Suprapubic skin (tissue), 4 donors: ENCODE measurements at places on chromosomes 1 and 21. TPM values are rescaled to one million over a fixed set of nuclear protein-coding genes. Genes with fewer than 3 reads are reported as not detected.
A peak's percentile ranks its signal among the peaks of the same experiment; 100 is the strongest.

DNA sequence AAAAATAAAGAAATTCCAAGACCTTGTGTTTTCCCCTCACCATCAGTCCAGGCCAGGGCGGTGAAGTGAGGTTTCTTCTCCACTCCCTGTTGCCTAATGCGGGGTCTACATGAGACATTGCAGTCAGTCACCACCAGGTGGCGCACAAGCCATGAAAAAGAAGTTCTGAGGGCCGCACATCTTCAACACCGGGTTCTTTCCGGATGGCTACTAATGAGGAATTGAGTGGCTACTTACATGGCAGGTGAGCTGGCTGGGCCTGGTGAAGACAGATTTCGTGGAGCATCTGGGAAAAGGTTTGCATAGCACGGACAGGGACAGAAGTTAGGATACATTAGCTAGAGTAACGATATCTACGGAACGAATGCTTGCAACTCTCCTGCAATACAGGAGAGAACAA is 15.8 kb upstream of the S100A11 start:
- no peak overlapping the region for H3K4me3 ChIP-seq
- no peaks in the 10 kb centered on the region for H3K36me3 ChIP-seq
- peaks cover 48% of the 10 kb centered on the region for H3K4me1 ChIP-seq
- peaks cover 9% of the 10 kb centered on the region for H3K27me3 ChIP-seq

Gene CFAP57
- total RNA-seq, result 0.10 TPM

Gene LRRC7
- total RNA-seq, result 0.98 TPM

DNA sequence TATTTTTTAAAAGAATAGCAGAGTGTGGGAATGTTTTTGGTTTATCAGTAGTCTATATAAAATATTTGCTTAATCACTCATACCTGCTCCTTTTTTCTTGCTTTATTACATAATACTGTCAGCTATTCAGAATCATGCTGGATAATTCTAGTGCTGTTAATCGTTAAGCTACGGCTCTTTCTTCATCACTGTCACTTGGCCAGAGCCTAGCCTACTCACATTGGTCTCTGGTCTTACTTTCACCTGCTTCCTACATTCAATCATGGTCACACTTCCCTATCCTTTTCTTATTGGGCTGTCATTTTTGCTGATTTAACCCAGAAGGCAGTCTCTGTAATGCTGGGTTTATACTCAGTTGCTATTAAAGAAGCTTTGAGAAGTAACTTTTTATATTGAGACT is 2.5 kb downstream of the KLHL20 start:
- no peak overlapping the region for H3K4me3 ChIP-seq
- peaks cover 26% of the 10 kb centered on the region for H3K4me1 ChIP-seq
- H3K27ac ChIP-seq, result no peak overlapping the region
- no peak for DNase-seq

Gene MAP1LC3C
- 12.0 TPM for total RNA-seq

Gene SPATC1L
- 3.4 TPM for total RNA-seq

Gene CAPN2
- 87.6 TPM for total RNA-seq

DNA sequence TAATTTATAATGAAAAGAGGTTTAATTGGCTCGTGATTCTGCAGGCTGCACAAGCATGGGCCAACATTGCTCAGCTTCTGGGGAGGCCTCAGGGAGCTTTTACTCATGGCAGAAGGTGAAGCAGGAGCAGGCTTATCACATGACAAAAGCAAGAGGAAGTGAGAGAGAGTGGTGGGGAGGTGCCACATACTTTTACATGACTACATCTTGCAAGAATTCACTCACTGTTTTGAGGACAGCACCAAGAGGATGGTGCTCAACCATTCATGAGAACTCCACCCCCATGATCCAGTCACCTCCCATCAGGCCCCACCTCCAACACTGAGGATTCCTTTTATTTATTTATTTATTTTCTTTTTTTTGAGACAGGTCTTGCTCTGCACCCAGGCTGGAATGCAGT is 5.5 kb upstream of the PLEKHM2 start:
- no peak for DNase-seq
- H3K4me3 ChIP-seq, result no peak overlapping the region
- H3K4me1 ChIP-seq, result peaks cover 37% of the 10 kb centered on the region
- no peak overlapping the region for H3K27ac ChIP-seq
- no peaks in the 10 kb centered on the region for H3K27me3 ChIP-seq

Gene LCE3E
- 7.4 TPM for total RNA-seq

Gene GBP4
- 1.2 TPM for total RNA-seq

Gene UMODL1
- 0.21 TPM for total RNA-seq

GRCh38 chr1:90135286-90135685 is 140.4 kb downstream of the ZNF326 start:
- no peak overlapping the region for H3K4me3 ChIP-seq
- no peak for DNase-seq
- H3K36me3 ChIP-seq, result no peaks in the 10 kb centered on the region
- no peaks in the 10 kb centered on the region for H3K27me3 ChIP-seq
- H3K27ac ChIP-seq, result no peak overlapping the region
- peaks cover 5% of the 10 kb centered on the region for H3K4me1 ChIP-seq

Gene FCRL6
- total RNA-seq, result not detected

DNA sequence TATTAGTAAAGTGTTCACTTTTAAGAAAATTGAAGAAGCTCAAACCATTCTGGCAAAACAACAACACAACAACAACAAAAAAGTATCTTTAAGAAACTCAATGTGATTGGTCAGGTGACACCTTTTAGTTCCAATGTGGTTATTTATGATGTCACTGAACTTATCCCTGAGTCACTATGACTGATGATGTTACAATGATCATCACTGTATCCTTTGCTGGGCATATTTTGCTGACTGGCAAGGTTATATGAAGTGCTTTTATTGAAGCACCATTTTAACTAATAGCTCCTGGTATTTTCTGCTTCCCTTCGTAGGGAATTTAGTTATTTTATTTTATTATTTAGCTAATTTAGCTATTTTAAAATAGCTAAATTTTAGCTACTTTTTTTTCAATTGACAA is at the start of gene TEX50:
TSS of gene TEX50 (plus strand) at position 223 of the 400 bp plus-strand sequence. CDS start 184 bp downstream, outside the sequence.
- no peaks in the 10 kb centered on the region for H3K27me3 ChIP-seq
- no peaks in the 10 kb centered on the region for H3K36me3 ChIP-seq
- no peak within 1 kb of the TSS for H3K4me3 ChIP-seq
- no peak for DNase-seq

- H3K4me1 ChIP-seq, result no peaks in the 10 kb centered on the region
- H3K27ac ChIP-seq, result no peak overlapping the region
- no peak overlapping the region for H3K4me3 ChIP-seq
- no peaks in the 10 kb centered on the region for H3K27me3 ChIP-seq
- no peaks in the 10 kb centered on the region for H3K36me3 ChIP-seq
- DNase-seq, result no peak
Observed at GRCh38 chr1:221761354-221762002, 19.6 kb upstream of the DUSP10 start.

DNA sequence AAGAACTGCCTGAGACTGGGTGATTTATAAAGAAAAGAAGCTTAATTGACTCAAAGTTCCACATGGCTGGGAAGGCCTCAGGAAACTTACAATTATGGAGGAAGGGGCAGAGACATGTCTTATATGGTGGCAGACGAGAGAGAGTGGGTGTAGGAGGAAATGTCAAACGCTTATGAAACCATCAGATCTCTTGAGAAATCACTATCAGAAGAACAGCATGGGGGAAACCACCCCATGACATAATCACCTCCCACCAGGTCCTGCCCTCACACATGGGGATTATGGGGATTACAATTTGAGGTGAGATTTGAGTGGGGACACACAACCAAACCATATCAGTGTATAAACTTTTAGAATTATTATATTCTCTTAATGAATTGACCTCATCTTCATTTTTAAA is 335.9 kb upstream of the DPYD start:
- no peaks in the 10 kb centered on the region for H3K36me3 ChIP-seq
- H3K4me1 ChIP-seq, result no peaks in the 10 kb centered on the region
- no peak overlapping the region for H3K4me3 ChIP-seq
- DNase-seq, result no peak
- H3K27ac ChIP-seq, result no peak overlapping the region

Gene NMNAT2
- 0.68 TPM for total RNA-seq

- no peak overlapping the region for H3K4me3 ChIP-seq
- peak overlapping the region; percentile 90 for H3K27ac ChIP-seq
- H3K27me3 ChIP-seq, result no peaks in the 10 kb centered on the region
- no peak for DNase-seq
- H3K36me3 ChIP-seq, result no peaks in the 10 kb centered on the region
- H3K4me1 ChIP-seq, result peaks cover 22% of the 10 kb centered on the region
Observed at GRCh38 chr1:226826479-226827261, 43.7 kb upstream of the PSEN2 start.

DNA sequence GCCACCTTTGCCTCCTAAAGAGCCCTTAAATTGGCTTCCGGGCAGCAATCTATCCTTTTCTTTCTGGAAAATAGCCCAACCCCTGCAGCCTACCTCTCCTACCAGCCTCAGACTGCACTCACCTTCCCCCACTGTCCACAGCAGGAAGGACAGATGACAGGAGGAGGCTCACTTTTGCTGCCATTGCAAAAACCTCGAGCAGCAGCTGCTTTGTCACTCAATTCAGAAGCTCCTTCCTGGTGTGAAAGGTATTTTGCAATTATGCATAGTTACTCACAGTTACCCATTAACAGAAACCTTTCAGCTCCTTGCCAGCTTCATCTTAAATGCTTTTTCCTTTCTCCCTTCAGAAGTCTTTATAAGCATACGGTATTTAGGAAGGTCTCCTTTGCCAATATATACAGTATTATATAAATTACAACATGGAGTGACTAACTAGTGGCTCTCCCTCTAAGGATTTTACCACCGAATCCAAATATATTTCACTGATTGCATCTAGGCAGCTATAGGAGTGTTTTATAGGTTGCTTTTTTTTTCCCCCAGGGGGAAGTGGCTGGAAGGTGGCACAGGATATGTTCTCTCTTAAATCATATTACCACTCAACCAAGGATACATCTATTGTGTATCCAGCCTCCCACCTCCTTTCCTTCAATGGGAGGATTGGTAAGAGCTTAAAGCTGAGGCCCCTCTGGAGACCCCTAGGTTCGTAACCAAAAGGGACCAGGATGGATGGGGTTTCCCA is 142.1 kb upstream of the IPO9 start:
- DNase-seq, result no peak
- no peak overlapping the region for H3K27ac ChIP-seq
- no peaks in the 10 kb centered on the region for H3K4me1 ChIP-seq
- no peak overlapping the region for H3K4me3 ChIP-seq
- H3K27me3 ChIP-seq, result no peaks in the 10 kb centered on the region

DNA sequence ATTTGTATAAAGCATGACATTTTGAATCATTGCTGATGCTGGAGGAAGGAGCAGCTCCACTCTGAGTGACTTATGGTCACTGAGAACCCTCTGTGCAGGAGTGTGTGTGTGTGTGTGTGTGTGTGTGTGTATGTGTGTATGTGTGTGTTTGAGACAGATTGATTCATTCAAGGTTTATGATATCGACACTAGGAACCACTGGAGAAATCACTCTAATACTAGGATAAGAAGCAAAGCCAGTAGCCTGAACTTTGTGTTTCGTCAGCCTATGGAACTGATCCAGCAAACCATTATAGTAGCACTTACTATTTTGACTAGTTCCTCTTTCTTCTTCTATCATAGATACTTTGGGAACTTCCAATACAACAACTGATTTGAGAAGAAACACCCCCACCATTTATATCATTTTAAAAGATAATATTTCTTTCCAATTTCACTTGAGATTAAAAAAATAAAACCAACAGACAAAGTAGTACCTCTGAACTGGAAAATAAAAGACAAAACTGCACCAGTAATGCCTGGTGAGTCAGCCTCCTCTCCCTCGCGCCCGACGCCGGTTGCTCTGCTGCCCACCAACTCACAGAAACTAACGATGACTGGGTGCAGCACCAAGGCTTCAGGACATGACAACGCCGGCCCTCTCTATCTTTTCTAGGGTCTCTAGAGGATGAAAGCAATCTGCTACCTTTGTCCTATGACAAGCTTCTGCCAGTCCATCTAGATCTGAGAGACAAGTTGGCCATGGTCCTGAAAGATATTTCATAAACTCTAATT is 20.9 kb downstream of the SLAMF1 start:
- no peaks in the 10 kb centered on the region for H3K27me3 ChIP-seq
- DNase-seq, result no peak
- no peak overlapping the region for H3K4me3 ChIP-seq

DNA sequence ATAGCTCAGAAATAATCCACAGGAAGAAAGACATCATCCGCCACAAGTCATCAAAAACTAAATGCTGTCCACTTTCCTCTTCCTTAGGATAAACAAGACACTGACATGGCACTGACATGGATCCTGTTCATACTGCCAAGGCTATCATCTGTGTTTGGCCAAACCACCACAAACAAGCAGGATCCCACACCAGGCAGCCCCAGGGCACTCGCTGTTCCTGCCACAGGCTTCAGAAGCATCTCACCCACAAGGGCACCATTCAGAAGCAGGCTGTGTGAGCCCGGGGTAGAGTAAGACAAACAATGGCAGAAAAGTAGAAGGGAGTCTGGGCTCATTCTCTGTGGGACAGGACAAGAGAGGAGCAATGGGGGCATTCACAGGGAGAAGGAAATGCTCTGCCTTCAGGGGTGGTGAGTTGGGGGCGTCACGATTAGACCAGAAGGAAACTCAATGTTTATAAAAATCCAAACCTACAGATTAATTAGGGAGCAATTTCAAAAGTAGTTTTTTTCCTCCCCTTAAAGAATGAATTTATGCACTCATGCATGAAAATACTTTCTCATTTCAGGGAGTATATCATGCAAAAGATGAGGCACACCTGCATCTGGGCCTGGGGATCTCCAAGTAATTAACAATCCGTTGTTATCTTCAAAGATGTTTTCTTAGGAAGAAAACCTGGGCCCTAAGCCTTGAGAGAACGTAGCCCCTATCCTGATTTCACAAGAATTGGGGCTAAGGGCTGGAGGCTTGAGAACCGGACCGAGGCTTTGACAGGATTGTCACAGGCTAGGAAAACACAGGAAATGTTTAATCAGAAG is 43.3 kb upstream of the ATP1A1 start:
- no peak overlapping the region for H3K4me3 ChIP-seq
- peaks cover 25% of the 10 kb centered on the region for H3K4me1 ChIP-seq
- no peaks in the 10 kb centered on the region for H3K27me3 ChIP-seq
- no peak for DNase-seq
- no peaks in the 10 kb centered on the region for H3K36me3 ChIP-seq

DNA sequence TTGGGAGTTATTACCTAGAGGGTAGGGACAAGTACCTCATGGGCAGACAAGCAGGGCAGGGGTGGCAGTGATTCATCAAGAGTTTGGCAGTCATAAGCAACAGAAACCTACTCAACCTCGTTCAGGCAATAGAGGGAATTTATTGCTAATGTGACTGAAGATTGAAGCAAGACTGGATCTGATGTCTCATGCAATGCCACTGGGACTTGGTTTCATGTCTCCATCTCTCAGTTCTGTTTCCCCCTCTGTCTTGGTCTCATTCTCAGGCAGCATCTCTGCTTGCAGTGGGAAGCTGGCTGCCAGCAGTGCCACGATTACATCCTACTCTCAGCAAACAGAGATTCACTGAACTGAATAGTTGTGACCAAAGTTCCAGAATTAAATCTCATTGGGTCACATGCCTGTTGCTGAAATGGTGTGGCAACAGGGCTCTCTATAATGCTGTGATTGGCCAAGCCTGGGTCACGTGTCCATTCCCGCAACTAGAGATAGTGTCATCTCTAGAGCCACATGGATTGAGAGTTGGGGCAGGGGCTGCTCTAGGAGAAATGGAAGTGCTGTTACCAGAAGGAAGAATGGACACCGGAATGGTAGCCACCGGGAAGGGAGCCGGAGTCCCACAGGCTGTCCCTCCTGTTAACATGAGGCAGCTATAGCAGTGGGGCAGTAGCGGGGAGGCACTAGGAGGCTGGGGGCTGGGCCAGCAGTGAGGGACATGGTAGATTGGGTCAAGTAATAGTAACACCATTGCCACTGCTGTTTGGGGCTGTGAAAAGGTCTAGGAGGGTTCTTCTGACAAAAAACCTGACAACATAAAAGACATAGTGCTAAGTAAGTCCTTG is 3.9 kb upstream of the CDC42 start:
- peaks cover 35% of the 10 kb centered on the region for H3K4me1 ChIP-seq
- no peaks in the 10 kb centered on the region for H3K36me3 ChIP-seq
- peak overlapping the region; percentile 61 for H3K27ac ChIP-seq
- no peak overlapping the region for H3K4me3 ChIP-seq
